Suppressor macrophage (primary cell): ENCODE measurements at places on chromosomes 11 and 22.

DNA sequence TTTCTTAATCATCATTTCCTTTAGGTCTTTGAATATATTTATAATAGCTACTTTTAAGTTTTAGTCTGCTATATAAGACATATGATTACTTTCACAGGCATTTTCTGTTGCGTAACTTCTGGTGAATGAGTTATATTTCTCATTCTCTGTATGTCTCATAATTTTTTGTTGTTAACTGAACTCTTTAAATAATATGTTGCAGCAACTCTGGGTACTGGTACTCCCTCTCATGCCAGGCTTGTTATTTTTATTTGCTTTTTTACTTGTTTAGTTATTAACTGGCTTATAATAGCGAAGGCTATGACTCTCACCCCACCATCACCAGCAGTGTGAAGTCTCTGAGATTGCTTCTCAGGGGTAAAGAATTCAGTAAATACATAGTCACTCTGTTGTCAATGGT lies 524.2 kb upstream of the CHORDC1 start:
- no peak for DNase-seq

DNA sequence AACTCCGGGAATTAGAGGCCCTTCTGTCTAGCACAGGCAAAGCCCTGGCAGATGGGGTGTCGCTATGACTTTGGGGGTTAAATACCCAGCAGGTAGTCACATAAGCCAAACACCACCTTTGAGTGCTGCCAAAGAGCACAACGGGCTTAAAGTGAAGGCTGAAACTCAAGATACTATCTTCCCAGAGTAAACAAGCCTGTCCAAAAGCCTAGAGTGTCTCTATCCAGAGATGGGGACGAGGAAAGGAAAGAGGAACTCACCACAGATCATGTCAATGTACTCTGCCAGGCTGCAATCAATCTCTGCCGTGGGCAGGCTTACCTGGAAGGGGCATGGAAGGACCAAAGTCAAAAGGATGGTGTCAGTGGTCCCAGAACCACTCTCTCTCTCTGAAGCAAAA lies 14.5 kb downstream of the TMEM25 start:
- no peak for DNase-seq

- DNase-seq, result no peak
Observed at GRCh38 chr11:62542111-62542745, 4.4 kb downstream of the AHNAK start.

- no peak for DNase-seq
Observed at GRCh38 chr11:12106501-12106900, 3.9 kb upstream of the MICAL2 start.

- peak; percentile 43 for DNase-seq
Observed at GRCh38 chr22:41862160-41862529, 29.2 kb downstream of the SREBF2 start.

GRCh38 chr22:37340331-37341262 lies 58.3 kb downstream of the CYTH4 start:
- no peak for DNase-seq

- no peak for DNase-seq
Observed at GRCh38 chr11:20621679-20622078, 22.3 kb downstream of the SLC6A5 start.

GRCh38 chr11:67303835-67304411 lies 593 bp downstream of the SSH3 start:
- no peak for DNase-seq

GRCh38 chr22:19207401-19207808 lies 28.9 kb upstream of the SLC25A1 start:
- DNase-seq, result no peak

DNA sequence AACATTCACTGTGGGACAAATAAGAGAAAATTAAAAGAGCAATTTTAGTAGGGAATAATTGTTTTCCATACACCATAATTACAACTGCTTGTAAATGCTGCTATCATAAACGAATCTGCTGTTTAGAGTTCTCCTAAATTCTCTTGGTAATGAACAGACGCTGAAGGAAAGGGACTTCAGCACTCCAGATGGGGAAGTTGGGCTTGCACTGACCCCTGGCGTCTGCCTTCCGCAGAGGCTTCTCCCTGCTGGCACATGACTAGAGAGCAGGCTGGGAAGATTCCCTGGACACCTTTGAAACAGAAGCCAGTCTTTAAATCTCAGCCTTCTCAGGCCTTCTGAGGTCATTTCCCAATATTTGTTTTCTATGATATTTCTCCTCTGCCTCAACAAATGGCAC lies 84.1 kb downstream of the NXPE2 start:
- peak; percentile 56 for DNase-seq

DNA sequence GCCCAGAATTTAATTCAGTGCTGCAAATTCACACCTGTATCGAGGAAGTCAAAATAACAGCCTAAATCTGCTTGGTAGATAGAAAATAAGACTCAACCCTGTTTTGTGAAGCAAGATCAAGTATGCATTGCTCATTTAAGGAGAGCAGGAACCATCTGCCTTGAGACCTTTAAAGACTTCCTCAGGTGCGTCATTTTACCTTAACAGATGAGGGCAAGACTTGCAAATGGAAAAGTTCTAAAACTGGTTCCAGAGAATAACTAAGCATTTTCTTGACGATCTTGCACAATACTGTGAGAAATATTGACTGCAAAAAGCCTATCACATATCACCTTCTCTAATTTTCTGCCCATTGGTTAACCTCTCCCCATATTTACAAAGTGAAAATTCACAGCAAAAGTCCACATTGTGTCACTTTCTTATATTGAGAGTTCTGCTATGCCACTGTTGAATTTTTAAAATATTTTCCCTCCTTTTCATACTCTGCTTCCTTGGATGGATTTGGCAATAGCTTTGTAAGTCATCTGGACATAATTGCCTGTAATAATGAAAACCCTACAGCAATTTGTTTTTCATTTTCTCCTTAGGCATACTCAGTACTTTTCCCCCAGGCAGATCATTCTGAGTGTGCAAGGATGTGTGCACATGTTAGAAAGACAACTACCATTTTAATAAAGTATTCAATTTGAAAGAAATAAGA lies 234.2 kb downstream of the AASDHPPT start:
- no peak for DNase-seq

DNA sequence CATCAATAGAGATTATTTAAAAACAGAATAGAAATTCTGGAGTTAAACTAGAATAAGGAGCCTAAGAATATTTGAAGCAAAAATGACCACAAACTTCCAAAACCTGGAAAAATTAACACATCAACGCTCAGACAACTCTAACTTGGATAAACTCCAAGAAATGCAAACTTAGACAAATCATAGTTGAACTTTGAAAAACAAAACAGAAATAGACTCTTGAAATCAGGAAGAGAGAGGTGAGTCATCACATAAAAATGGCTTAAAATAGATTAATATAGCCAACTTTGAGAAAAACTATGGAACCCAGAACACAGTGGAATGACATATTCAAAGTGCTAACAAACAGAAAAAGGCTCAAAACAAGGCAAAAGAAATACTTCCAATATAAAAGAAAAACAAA lies 974.2 kb downstream of the JRKL start:
- no peak for DNase-seq

- no peak for DNase-seq
Observed at GRCh38 chr11:100752371-100753171, 65.5 kb downstream of the ARHGAP42 start.

GRCh38 chr22:46213052-46213451 lies 37.0 kb downstream of the CDPF1 start:
- peak; percentile 56 for DNase-seq

GRCh38 chr22:19766511-19767426 lies 6.2 kb downstream of the TBX1 start:
- DNase-seq, result peak; percentile 92

DNA sequence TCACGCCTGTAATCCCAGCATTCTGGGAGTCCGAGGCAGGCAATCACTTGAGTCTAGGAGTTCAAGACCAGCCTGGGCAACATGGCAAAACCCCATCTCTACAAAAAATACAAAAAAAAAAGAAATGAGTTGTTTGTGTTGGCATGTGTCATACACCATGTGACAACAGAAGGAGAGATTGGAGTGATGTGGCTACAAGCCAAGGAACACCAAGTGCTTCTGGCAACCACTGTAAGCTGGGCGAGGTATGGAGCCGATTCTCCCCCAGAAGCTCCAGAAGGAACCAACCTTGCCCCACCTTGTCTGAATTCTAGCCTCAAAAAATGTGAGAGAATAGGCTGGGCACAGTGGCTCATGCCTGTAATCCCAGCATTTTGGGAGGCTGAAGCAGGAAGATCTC lies 39.1 kb upstream of the SLC35C1 start:
- DNase-seq, result no peak

DNA sequence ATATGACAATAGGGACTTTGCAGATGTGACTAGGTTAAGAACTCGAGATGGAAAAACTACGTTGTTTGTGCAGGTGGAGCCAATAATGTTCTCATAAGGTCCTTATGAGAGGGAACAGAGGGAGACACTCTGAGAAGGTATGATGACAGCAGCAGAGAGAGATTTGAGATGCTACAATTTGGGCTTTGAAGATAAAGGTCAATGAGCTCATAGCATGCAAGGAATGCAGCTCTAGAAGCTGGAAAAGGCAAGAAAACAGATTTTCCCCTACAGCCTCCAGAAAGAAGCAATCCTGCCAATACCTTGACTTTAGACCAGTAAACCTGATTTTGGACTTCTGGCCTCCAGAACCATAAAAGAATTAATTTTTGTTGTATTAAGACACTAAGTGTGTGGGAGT lies 21.1 kb downstream of the FAM76B start:
- no peak for DNase-seq

- no peak for DNase-seq
Observed at GRCh38 chr11:8276528-8276927, 12.8 kb upstream of the LMO1 start.

- DNase-seq, result no peak
Observed at GRCh38 chr11:62501432-62501891, 45.1 kb downstream of the AHNAK start.

GRCh38 chr11:115112754-115113153 lies 391.5 kb downstream of the CADM1 start:
- no peak for DNase-seq

GRCh38 chr22:19509191-19509590 lies 15.0 kb downstream of the CLDN5 start:
- no peak for DNase-seq

GRCh38 chr11:45748801-45749200 lies 56.1 kb upstream of the SLC35C1 start:
- DNase-seq, result no peak
